ENCODE measurements at places on chromosomes 16 and 17.

- no peak for DNase-seq
These were observed 24.2 kb upstream of the IL17C start for GRCh38 chr16:88613911-88614817.

DNA sequence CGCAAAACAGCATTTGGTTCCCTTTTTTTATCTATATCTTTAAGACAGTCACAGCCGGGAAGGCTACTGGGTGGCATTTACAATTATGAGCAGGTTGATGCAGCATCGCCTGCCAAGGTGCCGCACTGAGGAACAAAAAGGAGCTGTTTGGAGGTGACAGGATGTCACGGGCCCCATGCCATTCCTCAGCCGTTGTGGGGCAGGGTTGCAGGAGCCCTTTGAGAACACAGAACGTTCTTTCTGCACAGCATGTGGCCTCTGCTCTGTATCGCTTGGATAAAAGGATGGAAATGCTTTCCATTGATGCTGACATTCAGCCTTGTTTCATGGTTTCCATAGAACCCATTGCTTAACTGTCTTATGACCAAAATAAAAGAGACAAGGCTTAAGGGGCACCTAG, 141.9 kb upstream of the CDH5 start:
- no peak for DNase-seq

GRCh38 chr17:40554646-40555295, 10.5 kb downstream of the CCR7 start:
- no peak for DNase-seq

- no peak for DNase-seq
These were observed 13.3 kb downstream of the WFIKKN2 start for GRCh38 chr17:50848711-50849110.

- peak; percentile 63 for DNase-seq
These were observed 23.4 kb upstream of the MPO start for GRCh38 chr17:58303971-58304749.

DNA sequence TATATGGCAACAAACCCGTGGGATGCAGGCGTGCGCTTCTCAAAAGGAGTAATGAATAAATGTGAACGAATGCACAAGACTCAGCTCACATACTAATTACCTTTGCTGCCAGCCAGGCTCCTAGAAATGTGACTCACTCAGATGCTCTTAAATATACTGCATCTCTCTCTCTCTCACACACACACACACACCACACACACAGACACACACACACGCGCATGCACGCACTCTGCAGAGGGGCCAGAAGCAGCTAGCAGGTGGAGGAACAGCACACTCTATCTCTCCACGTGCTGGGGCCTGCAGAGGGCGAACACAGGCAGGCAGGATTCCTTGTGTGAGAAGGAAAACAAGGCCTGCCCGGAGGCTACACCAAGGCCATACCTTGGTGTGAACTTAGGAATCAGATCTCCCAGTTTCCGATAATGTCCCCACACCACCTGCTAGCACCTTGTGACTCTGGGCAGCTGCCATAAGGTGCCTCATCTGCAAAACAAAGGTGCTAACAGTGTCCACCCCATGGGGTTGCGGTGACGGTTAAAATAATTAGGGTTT, 5.3 kb downstream of the GPRC5B start:
- peak; percentile 41 for DNase-seq

GRCh38 chr16:8108991-8109509, 481.3 kb downstream of the TMEM114 start:
- no peak for DNase-seq

- no peak for DNase-seq
These were observed 182.4 kb downstream of the TOX3 start for GRCh38 chr16:52364500-52364899.

- DNase-seq, result no peak
These were observed 34.0 kb upstream of the IRF8 start for GRCh38 chr16:85864965-85865364.

DNA sequence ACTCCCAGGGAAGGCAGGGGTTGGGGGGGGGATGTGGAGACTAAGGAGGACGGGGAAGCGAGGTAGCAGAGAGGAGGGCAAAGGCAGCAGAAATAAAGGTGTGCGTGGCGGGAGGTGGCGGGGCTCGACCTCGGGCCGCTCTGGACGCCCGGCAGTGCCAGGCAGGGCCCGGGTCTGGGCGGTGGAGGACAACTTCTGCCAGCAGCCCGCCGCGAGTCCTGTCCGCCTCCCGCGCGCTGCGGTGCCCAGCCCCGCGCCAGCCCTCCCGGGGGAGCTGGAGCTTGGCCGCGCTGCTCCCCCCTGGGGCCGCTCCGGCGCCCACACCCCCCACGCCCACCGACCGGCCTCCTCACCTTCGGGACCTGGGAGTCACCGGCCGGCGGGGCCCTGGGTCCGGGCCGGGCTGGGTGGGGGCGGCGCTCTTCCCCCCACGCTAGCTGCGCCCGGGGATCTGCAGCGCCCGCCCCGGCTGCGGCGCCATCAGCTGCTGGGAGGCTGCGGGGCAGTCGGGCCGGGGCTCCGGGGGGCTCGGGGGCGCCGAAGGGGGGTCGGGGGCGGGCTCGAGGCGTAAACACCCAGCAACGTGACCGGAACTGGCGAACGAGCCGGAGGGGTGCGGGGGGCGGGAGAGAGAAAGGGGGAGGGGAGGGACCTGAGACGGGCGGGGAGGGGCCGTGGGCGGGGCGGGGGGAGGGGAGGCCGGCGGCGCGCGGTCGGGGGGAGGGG, at the start of gene CCDC92B:
TSS of gene CCDC92B (minus strand) at position 595 of the 726 bp plus-strand sequence. CDS start 14,507 bp downstream, outside the sequence.
- peak; percentile 9 for DNase-seq

- DNase-seq, result no peak
These were observed 45.2 kb upstream of the PVALEF start for GRCh38 chr17:81120149-81120484.

DNA sequence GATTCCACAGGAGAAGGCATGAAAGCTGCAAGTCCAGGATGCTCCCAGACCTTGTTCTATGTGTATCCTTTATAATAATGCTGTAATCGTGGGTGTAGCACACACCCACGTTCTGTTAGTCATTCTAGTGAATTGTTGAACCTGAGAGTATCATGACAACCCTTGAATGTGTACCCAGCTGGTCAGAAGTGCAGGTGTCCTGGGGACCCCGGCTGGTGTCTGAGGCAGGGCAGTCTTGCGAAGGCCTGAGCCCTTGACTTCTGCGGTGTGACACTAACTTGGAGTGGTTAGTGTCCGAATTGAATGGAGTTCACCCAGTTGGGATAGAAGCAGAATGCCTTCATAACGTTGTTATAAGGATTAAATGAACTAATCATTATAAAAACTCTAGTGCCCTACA, 218.0 kb upstream of the TNRC6C start:
- no peak for DNase-seq

- peak; percentile 45 for DNase-seq
These were observed 811 bp upstream of the MAP2K3 start for GRCh38 chr17:21283482-21284318.

- DNase-seq, result no peak
These were observed 41.3 kb downstream of the COX4I1 start for GRCh38 chr16:85840801-85841200.

DNA sequence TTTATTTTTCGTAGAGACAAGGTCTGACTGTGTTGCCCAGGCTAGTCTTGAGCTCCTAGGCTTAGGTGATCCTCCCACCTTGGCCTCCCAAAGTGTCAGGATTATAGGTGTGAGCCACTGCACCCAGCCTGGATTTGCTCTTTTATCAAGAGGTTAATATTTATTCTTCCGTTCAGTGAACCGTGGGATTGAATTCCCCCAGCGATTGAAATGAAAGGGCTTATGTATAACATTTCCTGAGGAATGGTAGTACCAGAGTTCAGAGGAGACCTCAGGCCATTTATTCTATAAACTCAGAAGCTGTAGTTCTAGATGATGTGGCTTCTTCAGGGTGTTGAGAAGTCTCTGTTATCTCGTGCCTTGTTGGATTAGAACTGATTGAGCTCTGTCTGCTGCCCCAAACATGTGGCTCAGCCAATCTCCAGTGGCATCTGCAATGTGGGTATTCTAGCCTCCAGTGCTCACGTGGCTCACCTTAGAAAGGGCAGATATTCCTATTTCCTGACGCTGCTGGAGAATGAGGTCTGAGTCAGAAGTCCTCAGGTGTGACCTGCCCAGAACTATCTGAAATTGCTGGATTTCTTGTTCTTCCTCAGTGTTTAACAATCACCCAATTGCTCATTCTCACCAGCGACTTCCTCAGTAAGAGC, 22.5 kb downstream of the HMOX2 start:
- DNase-seq, result no peak

GRCh38 chr16:67445913-67446907, 15.3 kb downstream of the HSD11B2 start:
- DNase-seq, result peak; percentile 80

Measured in cardiac muscle cell (in vitro differentiated cells and primary cell).